ENCODE measurements at places on chromosomes 5 and 9.

DNA sequence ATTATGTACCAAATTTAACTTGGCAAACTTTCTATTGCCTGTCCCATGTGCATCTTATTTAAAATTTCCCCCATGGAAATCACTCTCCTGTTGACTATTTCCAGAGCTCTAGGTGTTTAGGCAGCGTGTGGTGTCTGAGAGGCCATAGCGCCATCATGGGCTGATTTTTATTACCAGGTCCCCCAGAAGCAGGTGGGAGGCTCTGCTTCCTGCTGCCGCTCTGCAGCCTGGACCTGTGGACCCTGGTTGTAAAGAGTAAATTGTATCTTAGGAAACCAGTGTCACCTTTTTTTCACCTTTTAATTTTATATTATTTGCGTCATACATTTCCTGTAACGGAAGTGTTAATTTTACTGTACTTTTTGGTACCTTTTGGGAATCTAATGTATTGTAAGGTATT is 6.4 kb downstream of the HNRNPAB start:
- DNase-seq = no peak

GRCh38 chr5:83866181-83866580 is 145.5 kb upstream of the HAPLN1 start:
- DNase-seq = no peak

DNA sequence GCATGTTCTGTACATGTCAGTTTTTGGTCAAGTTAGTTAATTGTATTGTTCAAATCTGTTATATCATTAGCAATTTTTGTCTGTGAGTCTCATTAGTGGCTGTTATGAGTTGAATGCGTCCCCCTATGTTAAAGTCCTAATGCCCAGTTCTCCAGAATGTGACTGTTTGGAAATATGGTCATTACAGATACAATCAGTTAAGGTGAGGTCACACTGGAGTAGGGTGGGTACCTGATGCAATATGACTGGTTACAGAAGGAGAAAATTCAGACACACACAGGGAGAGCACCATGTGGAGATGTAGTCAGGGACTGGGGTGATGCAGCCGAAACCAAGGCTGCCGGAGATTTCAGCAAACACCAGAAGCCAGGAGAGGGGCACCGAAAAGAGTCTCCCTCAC is 15.1 kb downstream of the NMRK1 start:
- no peak for DNase-seq

- no peak for DNase-seq
Measured at GRCh38 chr5:149345892-149346222, 558 bp downstream of the GRPEL2 start.

GRCh38 chr5:147482706-147483180 is 27.1 kb downstream of the DPYSL3 start:
- no peak for DNase-seq

GRCh38 chr5:44679214-44679613 is 129.5 kb upstream of the MRPS30 start:
- DNase-seq = no peak

GRCh38 chr9:108549184-108549583 is 306.6 kb downstream of the ACTL7B start:
- DNase-seq = no peak

- no peak for DNase-seq
Measured at GRCh38 chr5:28254846-28255245, 1216.5 kb upstream of the CDH9 start.

GRCh38 chr5:130018641-130019040 is 114.4 kb downstream of the CHSY3 start:
- DNase-seq = no peak

GRCh38 chr5:127649018-127649439 is at the start of gene CTXN3:
Gene CTXN3, plus strand, starts transcription at chr5:127649082. Its CDS starts 8,440 bp downstream, at chr5:127657522.
- DNase-seq = no peak

GRCh38 chr9:3497401-3497800 is 28.4 kb downstream of the RFX3 start:
- no peak for DNase-seq

- DNase-seq = no peak
Measured at GRCh38 chr9:117074342-117074662, 340.6 kb downstream of the ASTN2 start.

- DNase-seq = no peak
Measured at GRCh38 chr9:113255438-113255837, 19.9 kb downstream of the CDC26 start.

- DNase-seq = no peak
Measured at GRCh38 chr5:154143211-154143641, 47.3 kb upstream of the GALNT10 start.

DNA sequence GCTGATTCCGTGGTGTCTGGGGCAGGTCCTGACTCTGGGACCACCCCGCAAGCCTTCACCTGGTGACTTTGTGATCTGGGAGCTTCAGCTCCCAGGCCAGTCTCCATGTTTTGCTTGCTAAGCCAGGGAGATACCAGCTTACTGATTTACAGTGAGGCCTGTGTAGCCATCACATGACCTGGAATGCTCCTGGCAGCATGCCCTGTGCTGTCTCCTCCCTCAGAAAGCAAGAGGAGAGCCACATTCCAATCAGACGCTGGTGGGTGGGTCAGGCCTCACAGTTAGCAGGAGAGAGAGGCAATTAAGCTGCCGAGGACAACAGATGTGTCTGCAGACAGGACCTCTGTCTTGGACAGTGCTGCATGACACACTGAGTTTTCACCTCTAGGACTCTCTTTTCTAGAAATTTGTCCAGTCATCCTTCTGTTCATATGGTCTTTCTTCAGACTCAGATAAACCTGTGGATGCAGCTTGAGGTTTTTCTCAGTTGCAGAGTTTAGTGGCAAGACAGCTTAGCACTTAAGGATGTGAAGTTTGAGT is 24.4 kb upstream of the GRPEL2 start:
- peak; percentile 27 for DNase-seq

- DNase-seq = no peak
Measured at GRCh38 chr5:133385346-133385745, 227.0 kb downstream of the FSTL4 start.

- DNase-seq = no peak
Measured at GRCh38 chr5:141637123-141637766, 448 bp downstream of the RELL2 start.

GRCh38 chr9:91474656-91475055 is 51.0 kb upstream of the NFIL3 start:
- DNase-seq = no peak

- no peak for DNase-seq
Measured at GRCh38 chr5:56251918-56252553, 18.9 kb upstream of the ANKRD55 start.

- no peak for DNase-seq
Measured at GRCh38 chr9:134445000-134445399, 118.7 kb downstream of the RXRA start.

DNA sequence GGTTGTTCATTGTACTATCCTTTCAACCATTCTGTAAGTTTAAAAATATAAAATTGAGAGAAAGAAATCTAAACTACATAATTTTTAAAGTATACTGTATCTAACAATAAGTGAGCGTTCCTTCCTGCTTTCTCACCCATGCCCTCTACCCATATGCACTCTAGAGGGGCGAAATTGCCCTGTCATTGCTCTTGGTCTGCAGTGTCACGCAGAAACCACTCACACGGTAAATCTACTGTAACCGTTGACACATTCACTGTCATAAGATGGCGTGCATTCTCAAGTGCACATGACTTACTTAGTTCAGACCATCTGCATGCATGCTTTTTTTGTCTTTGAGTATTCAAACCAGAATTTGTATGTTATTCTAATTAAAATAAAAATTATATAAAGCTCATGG is 55.7 kb upstream of the NIPBL start:
- DNase-seq = no peak
